ENCODE measurements at places on chromosomes 16 and 17. TPM values are rescaled to one million over a fixed set of nuclear protein-coding genes. Genes with fewer than 3 reads are reported as not detected.

PRDM7 gene
- total RNA-seq, result not detected

TBC1D3 gene
- not detected for total RNA-seq

EVPLL gene
- total RNA-seq, result not detected

CSNK2A2 gene
- 79.8 TPM for total RNA-seq

NPIPA3 gene
- 0.71 TPM for total RNA-seq

CACNG5 gene
- total RNA-seq, result 1.1 TPM

NFATC2IP gene
- 32.4 TPM for total RNA-seq

MYH3 gene
- 0.82 TPM for total RNA-seq

ZNF267 gene
- 10.4 TPM for total RNA-seq

SLC5A2 gene
- 0.68 TPM for total RNA-seq

DNA sequence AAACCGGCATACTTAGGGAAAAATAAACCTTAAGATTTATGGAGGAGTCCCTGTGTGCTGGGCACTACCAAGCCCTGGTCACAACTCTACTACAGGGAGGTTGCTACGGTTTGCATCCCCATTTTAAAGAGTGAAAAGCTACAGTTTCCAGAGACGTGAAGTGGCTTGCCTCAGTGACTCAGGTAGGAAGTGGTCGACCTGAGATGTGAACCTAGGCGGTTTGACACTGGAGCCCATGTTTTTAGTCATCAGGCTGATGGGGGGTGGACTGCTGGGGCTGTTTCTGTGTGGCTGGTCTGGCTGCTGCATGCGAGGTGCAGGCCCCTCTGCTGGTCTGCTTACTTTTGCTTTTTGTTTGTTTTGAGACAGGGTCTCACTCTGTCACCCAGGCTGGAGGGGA lies 6.6 kb downstream of the COX6A2 start:
- no peak overlapping the region for H3K4me3 ChIP-seq
- H3K36me3 ChIP-seq, result no peaks in the 10 kb centered on the region
- H3K27me3 ChIP-seq, result no peaks in the 10 kb centered on the region
- no peaks in the 10 kb centered on the region for H3K4me1 ChIP-seq
- no peak overlapping the region for H3K27ac ChIP-seq
- DNase-seq, result no peak

GRCh38 chr17:74185571-74186185 lies 17.8 kb upstream of the RPL38 start:
- H3K36me3 ChIP-seq, result no peaks in the 10 kb centered on the region
- peaks cover 47% of the 10 kb centered on the region for H3K27me3 ChIP-seq
- no peak for DNase-seq
- no peak overlapping the region for H3K4me3 ChIP-seq

- no peaks in the 10 kb centered on the region for H3K36me3 ChIP-seq
- DNase-seq, result no peak
- no peak overlapping the region for H3K27ac ChIP-seq
Measured at GRCh38 chr17:12509801-12510200, 155.9 kb upstream of the MYOCD start.

DNA sequence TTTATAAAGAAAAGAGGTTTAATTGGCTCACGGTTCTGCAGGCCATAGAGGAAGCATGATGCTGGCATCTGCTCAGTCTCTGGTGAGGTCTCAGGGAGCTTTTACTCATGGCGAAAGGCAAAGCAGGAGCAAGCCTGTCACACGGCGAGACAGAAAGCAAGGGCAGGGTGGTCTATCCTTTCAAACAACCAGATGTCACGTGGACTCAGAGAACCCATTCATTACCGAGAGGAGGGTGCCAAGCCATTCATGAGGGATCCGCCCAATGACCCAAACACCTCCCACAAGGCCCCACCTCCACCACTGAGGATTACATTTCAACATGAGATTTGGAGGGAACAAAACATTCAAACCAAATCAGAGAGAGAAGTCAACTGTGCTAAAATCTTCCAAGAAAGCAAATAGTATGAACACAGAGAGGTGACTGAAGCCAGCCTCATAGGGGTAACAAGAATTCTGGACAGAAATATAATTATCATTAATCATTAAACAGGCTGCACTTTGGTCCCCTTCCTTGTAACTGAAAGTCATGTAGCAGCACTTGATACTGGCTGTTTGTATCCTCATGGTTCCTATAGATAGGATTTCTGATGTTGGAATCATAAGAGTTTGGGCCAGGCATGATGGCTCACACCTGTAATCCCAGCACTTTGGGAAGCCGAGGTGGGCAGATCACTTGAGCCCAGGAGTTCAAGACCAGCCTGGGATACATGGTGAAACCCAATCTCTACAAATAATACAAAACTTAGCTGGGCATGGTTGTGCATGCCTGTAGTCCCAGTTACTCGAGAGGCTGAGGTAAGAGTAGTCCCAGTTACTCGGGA lies 52.5 kb upstream of the B4GALNT2 start:
- no peaks in the 10 kb centered on the region for H3K4me1 ChIP-seq
- no peak for DNase-seq
- H3K27me3 ChIP-seq, result peaks cover 8% of the 10 kb centered on the region
- H3K27ac ChIP-seq, result no peak overlapping the region
- H3K4me3 ChIP-seq, result no peak overlapping the region

GRCh38 chr17:5901731-5902130 lies 168.4 kb upstream of the WSCD1 start:
- no peak overlapping the region for H3K27ac ChIP-seq
- no peak for DNase-seq
- H3K27me3 ChIP-seq, result no peaks in the 10 kb centered on the region
- no peak overlapping the region for H3K4me3 ChIP-seq

DNA sequence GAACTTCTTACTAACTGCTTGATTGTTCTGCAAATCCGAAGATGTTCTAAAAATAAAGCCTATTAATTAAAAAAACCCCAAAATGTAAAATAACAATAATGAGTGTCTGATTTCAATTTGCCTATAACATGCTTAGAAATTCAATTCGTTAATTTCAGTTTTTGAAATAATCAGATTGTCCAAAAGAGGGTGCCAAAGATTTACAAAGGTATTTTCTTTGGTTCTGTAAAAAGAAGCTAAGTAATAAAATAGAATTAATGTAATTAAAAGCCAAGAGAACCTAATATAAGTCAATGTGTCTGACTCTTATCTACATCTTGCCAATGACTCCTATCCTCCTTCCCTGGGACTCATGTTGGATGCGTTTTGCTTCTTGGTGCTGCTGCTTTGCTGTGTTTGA lies 75.0 kb upstream of the CPHXL start:
- no peak overlapping the region for H3K4me3 ChIP-seq
- H3K36me3 ChIP-seq, result no peaks in the 10 kb centered on the region
- H3K4me1 ChIP-seq, result no peaks in the 10 kb centered on the region

- no peaks in the 10 kb centered on the region for H3K36me3 ChIP-seq
- H3K27ac ChIP-seq, result no peak overlapping the region
- peak; percentile 7 for DNase-seq
- H3K4me3 ChIP-seq, result no peak overlapping the region
Measured at GRCh38 chr16:50479771-50480170, 68.4 kb upstream of the NKD1 start.

GRCh38 chr16:76565542-76565941 lies 288.3 kb downstream of the CNTNAP4 start:
- H3K4me1 ChIP-seq, result no peaks in the 10 kb centered on the region
- H3K27ac ChIP-seq, result no peak overlapping the region
- H3K36me3 ChIP-seq, result no peaks in the 10 kb centered on the region
- no peak overlapping the region for H3K4me3 ChIP-seq
- H3K27me3 ChIP-seq, result no peaks in the 10 kb centered on the region
- DNase-seq, result no peak

DNA sequence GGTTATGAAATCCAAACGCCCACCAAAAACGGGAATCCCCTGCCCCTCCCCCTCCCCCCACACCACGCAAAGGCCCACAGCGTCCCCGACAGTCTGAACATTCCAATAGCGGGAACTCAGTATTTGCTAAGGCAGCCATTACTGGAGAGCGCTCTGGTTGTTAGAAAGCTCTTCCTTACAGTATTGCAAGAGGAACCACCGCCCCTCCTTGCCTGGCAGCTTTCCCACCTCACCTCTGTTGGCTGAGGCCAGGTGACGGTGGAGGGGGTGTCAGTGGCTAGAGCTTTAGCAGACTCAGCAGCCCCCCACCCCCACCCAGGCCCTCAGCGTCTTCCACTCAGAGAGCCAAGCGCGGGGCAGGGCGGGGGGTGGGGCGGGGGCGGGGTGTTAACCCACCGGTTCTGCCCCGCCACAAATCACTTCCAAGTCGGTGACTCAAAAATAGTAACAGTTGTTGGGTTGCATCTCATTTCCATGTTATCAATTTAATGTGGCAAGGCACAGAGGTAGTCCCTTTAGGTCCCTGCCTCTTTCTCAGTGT lies 2.2 kb upstream of the PLEKHH3 start:
- H3K4me3 ChIP-seq, result peak overlapping the region; percentile 61
- no peak for DNase-seq
- no peaks in the 10 kb centered on the region for H3K36me3 ChIP-seq
- H3K27me3 ChIP-seq, result no peaks in the 10 kb centered on the region

DNA sequence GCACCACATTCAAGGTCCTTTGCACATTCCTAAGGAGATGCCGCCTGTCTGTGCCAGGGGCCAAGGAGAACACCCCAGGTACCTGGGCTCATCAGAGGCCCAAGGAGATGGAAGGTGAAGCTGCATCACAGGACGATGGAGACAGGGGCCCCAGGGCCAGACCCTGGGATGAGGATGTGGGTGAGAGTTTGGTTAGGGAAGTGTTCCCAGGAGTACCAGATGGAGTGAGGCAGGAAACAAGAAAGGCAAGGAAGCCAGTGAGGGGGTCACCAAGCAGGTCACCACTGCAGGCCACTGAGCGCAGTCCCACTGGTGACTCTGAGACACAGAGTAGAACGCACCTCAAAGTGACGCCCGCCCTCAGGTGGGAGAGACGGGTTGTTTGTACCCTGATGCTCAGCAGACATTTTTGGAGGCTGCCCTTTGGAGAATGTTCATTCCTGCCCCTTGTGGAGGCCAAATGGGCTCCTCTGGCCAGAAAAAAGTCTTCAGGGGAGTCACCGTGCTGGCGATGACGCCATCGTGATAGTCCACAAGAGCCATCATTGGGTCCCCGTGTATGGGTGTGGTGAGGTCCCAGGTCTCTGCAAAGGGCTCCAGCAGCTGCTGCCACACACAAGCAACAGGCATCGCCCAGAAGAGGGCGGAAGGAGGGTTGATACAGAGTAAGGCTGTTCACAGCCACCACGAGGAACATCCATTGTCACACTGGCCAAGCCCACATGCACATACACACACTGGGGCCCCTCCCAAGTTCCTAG lies 57.5 kb downstream of the BEAN1 start:
- no peak overlapping the region for H3K27ac ChIP-seq
- no peaks in the 10 kb centered on the region for H3K27me3 ChIP-seq
- no peak overlapping the region for H3K4me3 ChIP-seq

DNA sequence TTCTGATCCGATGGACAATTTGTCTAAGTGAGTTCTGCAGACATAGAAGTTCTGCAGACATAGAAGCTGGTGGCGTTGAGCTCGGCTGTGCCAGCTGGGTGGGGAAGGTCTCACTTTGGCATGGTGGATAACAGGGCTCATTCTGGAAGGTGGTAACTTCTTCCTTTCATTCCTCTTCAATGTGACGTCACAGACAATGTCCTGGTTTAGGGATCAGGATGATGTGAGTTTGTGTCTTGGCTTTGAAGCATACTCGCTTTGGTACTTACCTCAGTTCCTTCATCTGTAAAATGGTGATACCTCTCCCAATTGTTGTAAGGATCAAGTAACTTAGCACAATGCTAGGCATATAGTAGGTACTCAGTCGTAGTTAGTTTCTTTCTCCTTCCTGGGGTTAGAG lies 408.8 kb upstream of the ASIC2 start:
- H3K27ac ChIP-seq, result no peak overlapping the region
- H3K36me3 ChIP-seq, result no peaks in the 10 kb centered on the region
- H3K4me3 ChIP-seq, result no peak overlapping the region
- DNase-seq, result no peak

DNA sequence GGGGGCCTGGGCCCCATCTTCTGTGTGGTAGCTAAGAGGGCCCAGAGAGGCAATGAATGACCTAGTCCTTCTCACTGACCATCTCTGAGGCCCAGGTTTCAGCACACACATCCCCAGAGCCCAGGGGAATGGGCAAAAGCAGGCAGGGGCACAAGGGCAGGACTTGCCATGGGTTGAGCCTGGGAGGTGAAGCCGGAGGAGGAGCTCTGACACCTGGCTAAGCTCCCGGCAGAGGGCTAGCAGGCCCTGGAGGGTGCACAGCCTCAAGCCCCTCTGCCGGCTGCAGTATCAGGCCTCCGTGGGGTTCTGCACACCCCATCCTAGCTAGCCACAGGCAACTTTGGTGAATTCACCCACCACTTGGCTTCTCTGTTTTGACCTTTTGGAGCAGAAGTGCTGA lies 5.3 kb downstream of the SRCIN1 start:
- no peak overlapping the region for H3K4me3 ChIP-seq
- H3K4me1 ChIP-seq, result peaks cover 24% of the 10 kb centered on the region
- DNase-seq, result no peak
- no peak overlapping the region for H3K27ac ChIP-seq
- no peaks in the 10 kb centered on the region for H3K27me3 ChIP-seq
- no peaks in the 10 kb centered on the region for H3K36me3 ChIP-seq

GRCh38 chr16:15461376-15461775 lies 27.0 kb downstream of the BMERB1 start:
- no peaks in the 10 kb centered on the region for H3K27me3 ChIP-seq
- no peak for DNase-seq
- no peaks in the 10 kb centered on the region for H3K36me3 ChIP-seq
- H3K27ac ChIP-seq, result no peak overlapping the region

- H3K4me1 ChIP-seq, result peaks cover 39% of the 10 kb centered on the region
- H3K27ac ChIP-seq, result peak within 1 kb of the TSS; percentile 96
- DNase-seq, result peak; percentile 94
- H3K27me3 ChIP-seq, result no peaks in the 10 kb centered on the region
Measured at GRCh38 chr17:75896415-75897159, at the start of gene TRIM65. Gene TRIM65, minus strand, starts transcription at chr17:75896951. Its CDS starts 14 bp downstream, at chr17:75896937.

DNA sequence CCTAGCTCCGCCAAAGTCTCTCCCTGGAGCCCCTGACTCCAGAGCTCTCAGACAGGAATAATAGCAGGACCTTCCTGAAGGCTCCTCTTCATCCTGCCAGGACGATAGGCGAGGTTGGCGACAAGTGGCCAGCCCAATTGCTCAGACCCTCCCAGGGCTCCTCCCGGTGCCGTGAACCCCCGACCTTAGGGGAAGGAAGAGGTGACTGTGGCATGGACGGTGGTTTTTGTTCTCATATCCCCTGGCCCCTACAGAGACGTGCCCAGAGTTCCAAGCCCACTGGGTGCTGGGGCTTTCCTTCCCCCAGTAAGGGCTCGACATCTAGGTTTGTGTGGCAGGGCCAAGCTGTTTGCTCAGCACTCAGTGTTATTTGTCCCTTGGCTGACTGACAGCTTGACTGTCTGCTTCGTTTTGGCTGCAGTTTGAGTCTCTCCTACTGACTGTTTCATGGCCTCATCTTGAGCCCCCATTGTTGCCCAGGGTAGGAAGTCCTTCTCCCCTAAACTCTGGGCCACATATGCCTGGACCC lies 4.6 kb upstream of the ADCY7 start:
- peak; percentile 61 for DNase-seq
- H3K36me3 ChIP-seq, result no peaks in the 10 kb centered on the region
- H3K4me3 ChIP-seq, result no peak overlapping the region
- H3K27ac ChIP-seq, result no peak overlapping the region
- H3K27me3 ChIP-seq, result no peaks in the 10 kb centered on the region

Measured in sigmoid colon (tissue), 7 donors.